Cerebellar nuclear complex (tissue), 1 donor: ENCODE measurements at places on chromosomes 6 and 20.
A peak's percentile ranks its signal among the peaks of the same experiment; 100 is the strongest.

DNA sequence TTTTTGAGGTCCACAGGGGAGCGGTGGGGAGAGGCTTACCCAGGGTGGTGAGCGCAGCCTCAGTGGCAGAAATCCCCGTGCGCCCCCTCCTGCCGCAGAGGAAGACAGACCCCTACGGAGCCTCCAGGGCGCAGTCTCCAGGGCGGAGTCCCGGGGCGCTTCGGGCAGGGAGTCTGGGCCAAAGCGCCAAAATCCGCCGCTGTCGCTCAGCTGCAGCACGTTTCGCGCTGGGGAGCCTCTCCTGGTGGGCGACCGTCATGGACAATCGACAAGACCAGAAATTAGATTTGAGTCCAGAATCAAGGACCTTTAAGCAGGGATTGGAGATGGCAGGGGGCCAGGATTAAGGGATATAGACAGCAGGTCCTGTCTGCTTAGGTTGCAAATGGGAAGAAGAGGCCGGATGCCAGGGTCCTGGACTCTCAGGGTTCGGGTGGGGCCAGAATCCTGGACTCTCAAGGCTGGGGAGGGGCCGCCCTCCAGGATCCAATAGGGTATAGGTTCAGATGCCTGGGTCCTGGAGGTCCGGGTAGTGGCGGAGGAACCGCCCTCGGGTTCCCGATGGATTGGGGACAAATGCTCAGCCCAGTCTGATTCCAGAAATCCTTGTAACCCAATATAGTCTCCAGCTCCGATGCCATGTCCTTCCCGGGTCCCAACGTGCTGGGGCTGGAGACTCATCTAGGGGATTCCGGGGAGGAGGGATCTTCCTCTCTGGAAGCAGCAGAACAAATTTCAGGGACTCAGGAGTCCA lies 7.9 kb upstream of the HLA-E start:
- no peak for DNase-seq

DNA sequence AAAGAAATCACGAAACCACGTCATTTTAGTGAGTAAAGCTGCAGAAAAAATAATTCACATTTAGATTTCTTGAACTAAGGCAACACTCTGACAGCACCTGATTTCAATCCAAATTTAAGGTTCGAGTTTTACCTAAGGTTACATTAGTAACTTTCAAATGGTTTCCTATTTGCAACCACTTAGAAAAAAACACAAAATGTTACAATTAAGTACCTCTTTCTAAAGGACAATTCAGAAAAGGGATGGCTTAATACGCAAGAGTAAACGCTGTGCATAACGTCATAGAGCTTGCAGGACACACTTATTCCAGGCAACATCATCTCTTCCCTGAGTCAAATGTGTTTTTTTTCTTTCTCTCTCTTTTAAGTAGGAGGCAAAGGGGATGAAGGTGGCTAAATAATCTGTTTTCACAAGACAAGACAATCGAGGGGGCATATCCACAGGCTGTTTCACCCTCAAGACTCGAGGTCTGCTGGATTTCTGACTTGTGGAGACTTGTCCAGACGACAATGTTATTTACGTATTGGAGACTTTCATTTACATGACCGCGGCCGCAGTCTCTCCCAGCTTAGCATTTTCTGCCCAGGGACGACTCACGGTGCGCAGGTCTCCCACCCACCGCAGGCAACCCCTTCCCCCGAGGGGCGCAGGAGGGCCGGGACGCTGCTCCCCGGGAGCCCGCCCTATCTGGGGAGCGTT lies 86.0 kb downstream of the SESN1 start:
- DNase-seq = no peak

- DNase-seq = no peak
These were observed 72.0 kb downstream of the SOX4 start for GRCh38 chr6:21665392-21666200.

DNA sequence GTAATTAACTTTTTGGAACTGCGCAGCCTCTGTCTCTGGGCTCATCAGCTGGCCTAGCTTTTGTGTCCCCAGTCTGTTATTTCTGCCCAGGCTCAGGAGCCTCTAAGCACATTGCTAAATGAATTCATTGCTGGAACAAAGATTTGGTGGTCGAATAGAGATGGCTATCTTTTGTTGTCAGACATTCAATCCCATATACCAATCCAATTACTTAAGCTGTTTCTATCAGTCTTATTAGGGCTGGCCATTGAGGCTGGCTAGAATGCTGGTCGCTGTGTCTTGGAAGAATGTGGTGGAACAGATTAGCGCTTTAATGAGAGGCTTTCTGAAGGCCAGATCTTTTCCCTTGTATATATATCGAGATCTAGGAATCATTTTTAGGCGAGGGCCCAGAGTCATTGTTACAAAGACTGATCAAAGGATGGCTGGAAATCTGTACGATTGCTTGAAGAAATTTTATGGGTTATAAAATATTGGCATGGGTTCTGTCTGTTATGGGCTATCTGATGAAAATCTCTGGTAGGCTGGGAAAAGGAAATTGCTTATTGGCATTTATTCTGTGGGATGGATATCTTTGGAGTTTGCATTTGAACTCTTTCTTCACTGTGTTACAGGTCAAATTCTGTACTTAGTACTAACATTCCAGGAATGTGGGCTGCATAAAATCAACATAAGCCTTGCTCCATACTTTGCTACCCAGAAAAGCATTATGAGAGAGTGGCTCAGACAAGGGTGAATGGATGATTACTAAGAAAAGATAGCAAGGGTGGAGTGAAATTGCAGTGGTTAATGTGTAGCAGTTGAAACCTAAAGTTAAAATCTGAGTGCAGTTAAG lies 34.8 kb upstream of the JAG1 start:
- DNase-seq = no peak

- DNase-seq = no peak
These were observed 243.8 kb upstream of the PLN start for GRCh38 chr6:118304321-118304720.

- DNase-seq = no peak
These were observed at the start of gene COX4I2 for GRCh38 chr20:31637660-31638059. TSS of gene COX4I2 (plus strand) at chr20:31637912. CDS start at chr20:31639018, 1,106 bp downstream.

DNA sequence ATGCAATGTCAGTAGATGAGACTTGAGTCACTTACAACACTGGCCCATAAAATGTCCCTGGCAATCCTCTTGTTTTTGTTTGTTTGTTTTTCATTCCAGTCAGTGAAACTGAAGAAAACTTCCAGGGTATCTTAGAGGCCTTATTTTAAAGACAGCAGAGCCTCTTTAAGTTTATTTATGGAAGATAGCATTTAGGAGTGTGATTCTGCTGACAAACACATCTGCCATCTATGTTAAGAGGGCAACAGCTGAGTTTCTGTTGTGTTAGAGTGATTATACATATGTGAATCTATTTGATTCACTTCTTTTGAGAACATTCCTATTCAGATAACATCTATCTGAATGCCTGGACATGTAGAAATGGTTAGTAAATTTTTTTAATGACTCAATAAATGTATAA lies 812.6 kb downstream of the TENT5A start:
- DNase-seq = no peak

DNA sequence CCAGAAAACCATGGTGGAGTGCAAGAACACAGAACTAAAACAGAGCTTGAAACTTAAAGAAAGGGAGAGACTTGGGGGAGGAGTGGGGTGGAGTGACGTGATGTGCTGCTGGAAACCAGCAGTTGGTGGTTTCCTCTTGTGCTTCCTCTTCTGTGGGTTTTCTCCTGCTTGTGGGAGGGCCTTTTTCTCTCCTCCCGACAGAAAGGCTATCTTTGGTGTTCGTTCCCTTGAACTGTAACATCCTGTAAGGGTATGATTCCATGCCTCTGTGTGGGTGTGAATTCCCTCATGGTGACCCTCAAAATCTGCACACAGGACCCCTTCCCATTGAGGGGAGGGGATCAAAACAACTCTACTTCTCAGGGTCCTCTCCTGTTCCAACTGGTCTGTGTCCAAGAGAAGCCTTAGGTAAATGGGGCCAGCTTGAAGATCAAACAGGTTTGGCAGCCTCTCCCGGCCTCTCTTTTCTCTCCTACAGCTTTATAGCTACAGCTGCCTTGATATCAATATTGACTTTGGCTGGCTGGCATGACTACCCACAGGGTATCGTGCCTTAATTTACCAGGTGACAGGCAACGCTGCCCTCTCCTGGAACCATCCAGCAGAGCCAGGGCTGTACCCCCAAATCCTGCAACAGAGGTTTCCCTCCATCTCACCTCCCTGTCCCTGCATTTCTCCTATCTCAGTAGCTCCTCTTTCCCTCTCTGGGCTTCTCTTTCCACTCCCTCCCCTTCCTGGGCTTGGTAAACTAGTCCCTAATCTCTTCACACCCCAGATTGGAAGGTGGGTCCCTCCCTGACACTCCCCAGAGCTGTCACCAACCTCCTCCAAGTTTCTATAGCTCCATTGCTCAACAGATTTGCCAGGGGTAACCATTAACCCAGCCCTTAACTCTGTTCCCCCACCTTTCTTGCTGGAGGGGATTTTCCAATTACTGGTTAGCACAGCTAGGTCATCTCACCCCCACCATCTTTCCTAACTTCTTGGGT lies 1.5 kb upstream of the MSH5 start:
- DNase-seq = no peak

DNA sequence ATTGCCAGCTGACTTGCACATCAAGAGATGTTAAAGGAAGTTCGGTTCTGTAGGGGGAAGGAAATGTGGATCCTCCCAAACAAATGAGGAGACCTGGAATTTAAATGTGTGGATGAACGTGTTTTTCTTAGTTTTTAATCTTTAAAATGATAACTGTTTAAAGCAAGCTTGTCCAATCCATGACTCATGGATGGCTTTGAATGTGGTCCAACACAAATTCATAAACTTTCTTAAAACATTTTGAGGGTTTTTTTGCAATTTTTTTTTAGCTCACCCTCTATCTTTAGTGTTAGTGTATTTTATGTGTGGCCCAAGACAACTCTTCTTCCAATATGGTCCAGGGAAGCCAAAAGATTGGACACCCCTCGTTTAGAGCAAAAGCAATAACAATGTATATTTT lies 12.6 kb downstream of the TUBB2B start:
- DNase-seq = no peak

DNA sequence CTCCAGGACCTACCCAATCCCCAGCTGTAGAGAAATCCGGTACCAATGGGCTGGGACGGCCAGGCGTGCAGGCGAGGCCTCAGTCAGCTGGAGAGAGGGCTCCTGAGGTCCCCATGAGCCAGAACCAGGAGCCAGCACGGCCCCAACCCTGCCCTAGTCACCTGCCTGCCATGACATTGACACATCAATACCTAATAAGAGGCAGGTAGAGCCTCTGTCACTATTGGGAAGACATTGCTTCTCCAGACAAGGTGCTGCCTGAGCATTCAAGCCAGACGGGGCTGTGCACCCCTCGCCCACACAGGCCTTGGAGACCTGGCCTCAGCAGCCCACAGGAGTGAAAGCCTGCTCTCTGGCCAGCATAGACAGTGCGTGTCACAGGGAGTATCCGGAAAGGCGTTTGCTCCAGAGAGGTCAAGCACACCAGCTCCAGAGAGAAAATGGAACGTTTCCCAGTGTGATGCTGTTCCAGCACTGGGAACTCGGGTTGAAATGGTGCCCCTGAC lies 3.5 kb downstream of the DLL1 start:
- DNase-seq = no peak

- DNase-seq = no peak
These were observed 168.5 kb upstream of the AKIRIN2 start for GRCh38 chr6:87870556-87870955.

GRCh38 chr6:154986787-154987235 lies 8.3 kb upstream of the TIAM2 start:
- no peak for DNase-seq

DNA sequence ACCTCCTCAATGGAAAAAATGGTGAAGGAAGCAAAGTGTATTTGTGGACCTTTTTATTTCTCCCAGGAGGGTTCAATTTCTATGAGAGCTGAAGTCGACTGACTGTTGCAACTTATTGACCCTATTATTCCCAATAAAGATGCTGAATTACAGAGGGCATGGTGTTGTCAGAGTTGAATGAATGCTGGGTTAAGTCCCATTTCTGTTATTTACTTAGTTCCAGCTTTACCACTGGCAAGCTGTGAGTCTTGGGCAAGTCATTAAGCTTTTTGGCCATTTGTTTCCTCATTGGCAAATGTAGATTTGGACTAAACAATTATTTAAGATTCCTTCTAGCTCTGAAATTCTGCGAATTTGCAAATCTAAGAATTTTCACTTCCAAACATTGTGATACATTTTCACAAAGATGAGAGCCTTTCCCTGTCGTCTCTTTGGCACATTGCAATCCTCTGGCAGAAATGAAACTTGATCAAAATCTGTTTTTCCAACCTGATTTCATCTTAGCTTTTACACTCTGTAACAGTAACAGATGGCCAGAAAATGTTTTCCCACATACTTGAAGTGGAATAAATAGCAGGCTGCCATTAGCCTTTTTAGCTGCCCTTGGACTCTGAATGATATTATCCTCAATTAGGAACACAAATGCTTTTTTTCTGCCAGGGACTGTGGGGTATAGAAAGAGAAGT lies 21.3 kb downstream of the BLTP3A start:
- peak; percentile 24 for DNase-seq

DNA sequence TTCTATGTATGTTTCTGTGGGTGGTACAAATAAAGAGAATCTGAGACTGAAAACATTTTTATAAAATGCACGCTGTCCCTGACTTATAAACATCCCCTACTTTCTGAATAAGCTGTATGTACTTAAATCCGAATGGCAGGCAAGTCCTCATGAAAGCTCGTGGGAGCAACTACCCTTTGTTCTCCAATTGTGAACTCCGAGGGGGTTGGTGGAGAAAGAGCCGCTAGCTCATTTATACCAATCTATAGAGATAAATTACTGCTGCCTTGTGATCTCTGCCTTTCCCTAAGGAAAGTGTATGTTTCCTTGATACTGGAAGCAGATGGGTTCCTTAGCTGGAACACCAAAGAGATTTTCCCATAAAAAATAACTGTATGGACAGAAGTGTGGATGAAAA lies 84.5 kb downstream of the GJA10 start:
- DNase-seq = no peak

GRCh38 chr20:48832405-48832730 lies 4.6 kb upstream of the PREX1 start:
- no peak for DNase-seq

DNA sequence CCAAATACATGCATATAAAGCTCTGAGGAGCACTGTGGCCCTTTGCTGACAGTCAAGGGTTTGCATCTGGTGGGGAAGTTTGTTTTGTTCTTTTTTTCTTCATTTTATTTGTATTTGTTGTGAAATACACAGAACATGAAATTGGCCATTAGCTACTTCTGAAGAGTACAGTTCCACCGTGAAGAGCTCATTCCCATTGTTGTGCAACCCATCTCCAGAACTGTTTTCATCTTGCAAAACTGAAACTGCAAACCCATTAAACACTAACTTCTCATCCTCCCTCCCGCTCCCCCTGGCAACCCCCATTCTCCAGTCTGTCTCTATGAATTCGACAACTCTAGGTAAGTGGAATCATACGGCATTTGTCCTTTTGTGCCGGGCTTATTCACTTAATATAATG lies 231.3 kb downstream of the TFAP2C start:
- DNase-seq = no peak

- DNase-seq = no peak
These were observed 27.8 kb downstream of the STAU1 start for GRCh38 chr20:49160057-49160929.
